Hematopoietic multipotent progenitor cell (in vitro differentiated cells): ENCODE measurements at places on chromosomes 3 and 15. TPM values are rescaled to one million over a fixed set of nuclear protein-coding genes. Genes with fewer than 3 reads are reported as not detected.

Gene RARB
- under 0.01 TPM for total RNA-seq

Gene GP9
- 4.0 TPM for total RNA-seq

Gene SYNPR
- under 0.01 TPM for total RNA-seq

Gene ANKRD63
- 1.1 TPM for total RNA-seq

Gene ATP2C1
- 68.9 TPM for total RNA-seq

Gene SAMD7
- total RNA-seq, result not detected

Gene ACTRT3
- 2.4 TPM for total RNA-seq

Gene CCDC33
- total RNA-seq, result not detected

Gene FRMD5
- not detected for total RNA-seq

Gene ALDH1A3
- total RNA-seq, result not detected

Gene LDHAL6B
- total RNA-seq, result not detected

Gene CRABP1
- total RNA-seq, result 1.3 TPM

Gene HESX1
- 2.2 TPM for total RNA-seq

Gene CRYGS
- total RNA-seq, result 0.81 TPM

Gene GPR176
- total RNA-seq, result 0.27 TPM

Gene FAM174B
- 2.7 TPM for total RNA-seq

Gene IDH3A
- 11.8 TPM for total RNA-seq

Gene SERPINI1
- 3.2 TPM for total RNA-seq

Gene GLCE
- total RNA-seq, result 7.3 TPM

Gene SST
- not detected for total RNA-seq

Gene GHSR
- not detected for total RNA-seq

Gene SCAMP5
- 4.8 TPM for total RNA-seq

Gene HES1
- 4.0 TPM for total RNA-seq

Gene CACNA2D3
- total RNA-seq, result under 0.01 TPM

Gene CHRNA5
- total RNA-seq, result 1.6 TPM

Gene GPR62
- under 0.01 TPM for total RNA-seq

Gene DOCK3
- total RNA-seq, result 1.3 TPM

Gene ZBBX
- total RNA-seq, result under 0.01 TPM

Gene CADPS
- not detected for total RNA-seq

Gene EPHB1
- under 0.01 TPM for total RNA-seq

Gene EBLN2
- total RNA-seq, result 5.7 TPM

Gene GABRB3
- total RNA-seq, result 0.54 TPM

Gene SERINC4
- under 0.01 TPM for total RNA-seq

Gene ACSBG1
- total RNA-seq, result under 0.01 TPM

Gene TEX55
- total RNA-seq, result under 0.01 TPM

Gene SPSB4
- 0.27 TPM for total RNA-seq

Gene GPR149
- not detected for total RNA-seq

Gene KNSTRN
- total RNA-seq, result 4.3 TPM

Gene KAT2B
- total RNA-seq, result 4.6 TPM

Gene CLDN16
- not detected for total RNA-seq

Gene PPARG
- not detected for total RNA-seq

Gene GOLGA8G
- not detected for total RNA-seq

Gene ANKUB1
- not detected for total RNA-seq

Gene CRYBG3
- 0.54 TPM for total RNA-seq

Gene CCR3
- 0.27 TPM for total RNA-seq

Gene ZDHHC3
- total RNA-seq, result 71.1 TPM

Gene FEM1B
- 47.7 TPM for total RNA-seq

Gene SUSD5
- total RNA-seq, result under 0.01 TPM

Gene SLC38A3
- under 0.01 TPM for total RNA-seq

Gene SCG5
- 0.27 TPM for total RNA-seq

Gene DNAJA4
- total RNA-seq, result 6.7 TPM

Gene ZNF502
- 1.3 TPM for total RNA-seq

Gene CYP1A2
- total RNA-seq, result not detected

Gene HHATL
- not detected for total RNA-seq
